ENCODE measurements at places on chromosomes 11 and 22. TPM values are rescaled to one million over a fixed set of nuclear protein-coding genes. Genes with fewer than 3 reads are reported as not detected.

Gene OR5T3
- not detected for polyA plus RNA-seq

Gene SOX6
- polyA plus RNA-seq = 1.2 TPM

Gene EFCAB6
- polyA plus RNA-seq = 0.29 TPM

Gene OR51I1
- polyA plus RNA-seq = not detected

Gene DYNC2H1
- 4.5 TPM for polyA plus RNA-seq

Gene OPCML
- polyA plus RNA-seq = 0.04 TPM

Gene OR5A1
- polyA plus RNA-seq = not detected

Gene UBQLN3
- not detected for polyA plus RNA-seq

Gene OR9Q1
- not detected for polyA plus RNA-seq

Gene SLC16A8
- polyA plus RNA-seq = 0.41 TPM

Gene OR51S1
- not detected for polyA plus RNA-seq

Gene SEC14L6
- 0.07 TPM for polyA plus RNA-seq

Gene TPH1
- 0.26 TPM for polyA plus RNA-seq

Gene NPAS4
- polyA plus RNA-seq = 0.31 TPM

Gene CATSPER1
- polyA plus RNA-seq = 0.06 TPM

Gene CNTN5
- polyA plus RNA-seq = not detected

Gene KCNQ1OT1
- 0.51 TPM for polyA plus RNA-seq

Gene TPBGL
- polyA plus RNA-seq = not detected

Gene FOLH1
- 0.86 TPM for polyA plus RNA-seq

Gene HTR3B
- 0.44 TPM for polyA plus RNA-seq

Gene OR52A1
- not detected for polyA plus RNA-seq

Gene DDX10
- polyA plus RNA-seq = 11.8 TPM

Gene MS4A8
- polyA plus RNA-seq = 0.02 TPM

Gene MPZL2
- polyA plus RNA-seq = 150 TPM

Gene CD3E
- 4.6 TPM for polyA plus RNA-seq

Gene PDGFD
- 0.52 TPM for polyA plus RNA-seq

Gene CCND1
- 48.5 TPM for polyA plus RNA-seq

Gene ARFGAP3
- 12.4 TPM for polyA plus RNA-seq

Gene LARGE1
- polyA plus RNA-seq = 2.0 TPM

Gene FXYD2
- 0.75 TPM for polyA plus RNA-seq

Gene NFAM1
- 0.24 TPM for polyA plus RNA-seq

Gene MUS81
- 48.0 TPM for polyA plus RNA-seq

Gene CYP2D6
- polyA plus RNA-seq = 1.2 TPM

Gene OR2AG2
- polyA plus RNA-seq = not detected

Gene SLC25A18
- 0.08 TPM for polyA plus RNA-seq

Gene PDGFB
- 1.8 TPM for polyA plus RNA-seq

Gene FKBP2
- polyA plus RNA-seq = 202 TPM

Gene GDPD4
- not detected for polyA plus RNA-seq

Gene TMEM121B
- polyA plus RNA-seq = 0.33 TPM

Gene OR51B4
- not detected for polyA plus RNA-seq

Gene WNT7B
- 6.6 TPM for polyA plus RNA-seq

Gene LMO1
- 0.08 TPM for polyA plus RNA-seq

Gene C11orf58
- 65.4 TPM for polyA plus RNA-seq

Gene GRIA4
- not detected for polyA plus RNA-seq

Gene HBB
- 0.41 TPM for polyA plus RNA-seq

Gene ZFP91
- 7.4 TPM for polyA plus RNA-seq

Gene UPK3A
- not detected for polyA plus RNA-seq

Gene ACRV1
- not detected for polyA plus RNA-seq

Gene SOX10
- 0.99 TPM for polyA plus RNA-seq

Gene NAGA
- polyA plus RNA-seq = 12.3 TPM

Gene DCPS
- 18.9 TPM for polyA plus RNA-seq

Gene TRIM49
- not detected for polyA plus RNA-seq

Gene SESN3
- polyA plus RNA-seq = 3.7 TPM
